GM19239 (cell line): ENCODE measurements at places on chromosomes 12 and 14.
A peak's percentile ranks its signal among the peaks of the same experiment; 100 is the strongest.

- DNase-seq = no peak
Observed at GRCh38 chr14:73455294-73455693, 3.1 kb downstream of the NUMB start.

DNA sequence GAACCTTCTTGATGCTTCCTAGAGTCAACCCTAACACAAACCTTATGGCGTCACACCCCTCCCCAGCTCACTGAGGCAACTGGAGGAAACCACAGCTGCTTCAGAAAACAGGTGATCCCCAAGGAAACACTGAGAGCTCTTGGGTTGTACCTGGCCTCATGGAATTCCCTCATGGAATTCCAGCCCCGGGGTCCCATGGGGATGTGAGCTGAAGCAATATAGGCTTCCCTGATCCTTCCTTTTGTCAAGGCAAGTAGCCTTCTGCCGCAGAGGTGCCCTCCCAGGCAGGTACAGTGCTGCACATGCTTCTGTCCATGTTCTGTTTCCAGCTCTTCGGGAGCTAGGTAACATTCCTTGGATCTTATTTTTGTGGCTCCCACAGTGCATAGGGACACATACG is 47.3 kb downstream of the TSPAN11 start:
- DNase-seq = no peak

DNA sequence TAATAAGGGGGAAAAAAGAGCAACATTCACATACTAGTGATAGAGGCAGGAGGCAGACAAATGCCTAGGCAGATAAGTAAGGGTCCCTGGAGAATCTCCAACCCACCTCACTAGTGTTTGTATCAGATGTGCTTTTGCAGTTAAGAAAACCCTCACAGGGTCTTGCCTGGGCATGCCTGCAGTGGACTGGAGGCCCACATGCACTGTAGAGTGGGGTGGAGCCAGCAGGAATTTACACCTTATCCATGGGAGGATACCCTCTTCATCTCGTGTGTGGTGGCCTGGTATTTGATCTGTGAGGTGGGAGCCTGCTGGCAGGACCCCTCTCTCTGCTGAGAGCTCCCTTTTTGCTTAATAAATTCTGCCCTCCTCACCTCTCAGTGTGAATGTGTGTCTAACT is 238.0 kb upstream of the SLC16A7 start:
- DNase-seq = no peak

GRCh38 chr12:56110571-56110970 is 5.9 kb upstream of the RPL41 start:
- DNase-seq = no peak

DNA sequence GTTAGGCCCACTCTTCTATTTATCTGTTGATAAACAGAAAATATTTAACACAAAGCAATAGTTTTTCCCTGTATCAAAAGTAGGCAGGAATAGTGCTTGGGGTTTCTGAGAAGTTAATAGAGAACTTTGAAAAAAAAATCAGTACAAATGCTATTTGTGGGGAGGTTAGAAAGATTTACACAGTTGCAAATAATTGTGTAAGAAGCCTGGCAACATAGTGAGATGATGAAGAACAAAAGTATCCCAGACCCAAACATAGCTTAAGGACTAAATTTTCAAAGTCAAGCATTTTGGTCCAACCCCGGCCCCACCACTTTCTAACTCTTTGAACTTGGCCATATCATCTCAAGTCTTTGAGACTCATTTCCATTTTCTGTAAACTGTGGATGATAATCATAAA is 687.5 kb upstream of the TMEM132C start:
- DNase-seq = no peak

DNA sequence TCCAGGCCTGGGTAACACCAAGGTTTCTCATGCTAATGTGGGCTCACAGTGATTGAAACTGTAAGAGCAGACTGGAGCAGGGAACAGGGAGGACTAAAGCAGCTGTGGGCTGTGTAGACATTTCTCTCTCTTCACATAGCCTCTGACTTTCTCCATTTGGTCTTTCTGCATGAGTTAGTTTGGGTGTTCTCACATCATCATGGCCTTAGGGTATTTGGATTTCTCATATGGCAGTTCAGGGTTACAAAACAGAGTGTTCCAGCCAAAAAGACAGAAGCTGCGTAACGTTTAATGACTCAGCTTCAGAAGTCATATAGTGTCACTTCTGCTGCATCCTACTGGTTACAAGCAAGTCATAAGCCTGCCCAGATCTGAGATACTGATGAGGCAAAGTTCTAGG is 52.0 kb upstream of the OSBPL8 start:
- DNase-seq = no peak

GRCh38 chr12:10802587-10802986 is at the start of gene TAS2R7:
TAS2R7 (minus strand) TSS chr12:10802627; CDS start chr12:10802570, 57 bp downstream.
- no peak for DNase-seq

DNA sequence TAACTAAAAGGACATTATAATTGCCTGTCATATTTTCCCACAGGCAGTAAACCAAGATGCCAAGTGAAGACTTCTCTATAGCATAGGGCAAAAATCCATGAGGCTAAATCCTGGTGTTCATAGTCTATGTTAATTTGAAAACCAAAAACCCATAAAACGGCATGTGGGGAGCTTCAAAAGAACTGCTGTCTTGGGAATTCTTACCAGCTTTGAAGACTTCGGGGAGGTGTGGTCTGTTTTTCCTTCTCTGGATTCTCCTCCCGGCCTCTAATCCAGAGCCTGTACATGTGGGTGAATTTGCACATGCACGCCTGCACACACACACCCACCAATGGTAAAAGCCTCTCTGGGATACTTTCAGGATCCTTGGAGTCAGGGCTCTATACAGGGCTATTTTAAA is 61.9 kb upstream of the IFNG-AS1 start:
- DNase-seq = no peak

DNA sequence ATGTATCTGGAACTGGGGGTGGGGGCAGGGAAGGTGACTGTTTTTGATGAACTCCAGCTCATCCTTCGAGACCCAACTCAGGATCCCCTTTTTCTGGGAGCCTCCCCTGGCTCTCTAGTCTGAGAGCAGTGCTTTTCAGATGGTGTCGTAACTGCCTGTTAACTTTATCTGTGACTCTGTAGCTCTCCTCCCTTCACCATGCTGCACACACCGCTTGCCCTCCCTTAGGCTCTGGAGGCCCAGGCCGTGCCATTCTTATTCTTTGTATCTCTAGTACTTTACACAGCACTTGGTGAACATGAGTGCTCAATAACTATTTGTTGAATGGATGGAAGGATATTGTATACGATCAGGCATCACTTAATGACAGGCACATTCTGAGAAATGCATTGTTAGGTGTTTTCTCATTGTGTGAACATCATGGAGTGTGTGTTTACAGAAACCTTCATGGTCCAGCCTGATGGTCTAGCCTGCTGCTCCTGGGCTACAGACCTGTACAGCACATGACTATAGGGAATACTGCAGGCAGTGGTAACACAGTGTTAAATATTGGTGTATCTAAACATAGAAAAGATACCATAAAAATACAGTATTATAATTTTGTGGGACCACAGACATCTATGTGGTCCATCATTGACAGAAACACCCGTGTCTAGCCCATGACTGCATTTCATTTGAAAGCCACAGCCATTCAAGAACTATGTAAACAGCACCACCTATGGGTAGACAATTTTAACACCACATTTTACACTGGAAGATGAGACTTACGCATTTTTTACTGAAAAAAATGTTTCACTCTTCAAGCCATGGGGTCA is 91.8 kb downstream of the EML1 start:
- peak; percentile 28 for DNase-seq

DNA sequence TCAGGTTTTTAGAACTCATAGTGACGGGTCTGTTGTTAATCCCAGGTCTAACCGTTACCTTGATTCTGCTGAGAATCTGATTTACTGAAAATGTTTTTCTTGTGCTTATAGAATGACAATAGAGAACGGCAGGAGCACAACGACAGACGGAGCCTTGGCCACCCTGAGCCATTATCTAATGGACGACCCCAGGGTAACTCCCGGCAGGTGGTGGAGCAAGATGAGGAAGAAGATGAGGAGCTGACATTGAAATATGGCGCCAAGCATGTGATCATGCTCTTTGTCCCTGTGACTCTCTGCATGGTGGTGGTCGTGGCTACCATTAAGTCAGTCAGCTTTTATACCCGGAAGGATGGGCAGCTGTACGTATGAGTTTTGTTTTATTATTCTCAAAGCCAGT is 34.4 kb downstream of the PSEN1 start:
- no peak for DNase-seq

DNA sequence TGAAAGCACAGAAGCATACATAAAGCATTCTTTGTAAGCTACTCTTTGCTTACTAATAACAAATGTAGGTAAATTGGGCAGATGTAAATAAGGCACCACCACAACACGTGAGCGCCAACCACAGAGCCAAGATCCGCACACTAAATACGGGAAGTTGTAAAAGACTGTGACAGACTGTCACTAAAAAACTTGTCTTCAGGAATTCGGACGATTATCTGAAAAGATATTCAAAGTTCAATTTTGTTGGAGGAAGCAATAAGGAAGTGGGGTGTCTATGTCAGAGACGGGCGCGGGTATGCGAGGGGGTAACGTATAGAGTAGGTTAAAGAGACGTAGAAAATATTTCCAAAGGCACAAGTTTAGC is 1.5 kb upstream of the HSP90B1 start:
- DNase-seq = no peak

GRCh38 chr12:113386866-113387566 is 16.7 kb downstream of the SDS start:
- DNase-seq = no peak

- no peak for DNase-seq
Observed at GRCh38 chr14:28755198-28755815, 11.3 kb upstream of the FOXG1 start.

DNA sequence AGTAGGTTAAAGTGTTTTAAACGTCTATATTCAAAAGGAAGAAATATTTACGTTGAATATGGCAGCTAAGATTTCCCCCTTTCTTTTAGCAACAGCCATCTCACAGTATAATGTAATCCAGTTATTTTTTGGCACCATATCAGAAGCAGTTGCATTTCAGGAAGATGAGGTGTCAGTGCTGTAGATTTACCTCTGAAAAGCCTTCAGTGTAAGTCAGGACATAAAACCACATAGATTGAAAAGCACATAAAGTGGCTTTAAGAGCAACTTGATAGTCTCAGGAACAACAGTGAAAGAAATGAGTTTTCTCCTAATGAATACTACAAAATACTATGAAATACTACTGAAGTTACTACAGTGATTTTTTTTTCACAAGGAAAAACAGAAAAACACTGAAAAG is 6.9 kb downstream of the MLH3 start:
- no peak for DNase-seq

GRCh38 chr12:92582475-92582874 is 120.3 kb upstream of the PLEKHG7 start:
- no peak for DNase-seq

GRCh38 chr12:115335594-115335993 is 651.6 kb upstream of the TBX3 start:
- no peak for DNase-seq

DNA sequence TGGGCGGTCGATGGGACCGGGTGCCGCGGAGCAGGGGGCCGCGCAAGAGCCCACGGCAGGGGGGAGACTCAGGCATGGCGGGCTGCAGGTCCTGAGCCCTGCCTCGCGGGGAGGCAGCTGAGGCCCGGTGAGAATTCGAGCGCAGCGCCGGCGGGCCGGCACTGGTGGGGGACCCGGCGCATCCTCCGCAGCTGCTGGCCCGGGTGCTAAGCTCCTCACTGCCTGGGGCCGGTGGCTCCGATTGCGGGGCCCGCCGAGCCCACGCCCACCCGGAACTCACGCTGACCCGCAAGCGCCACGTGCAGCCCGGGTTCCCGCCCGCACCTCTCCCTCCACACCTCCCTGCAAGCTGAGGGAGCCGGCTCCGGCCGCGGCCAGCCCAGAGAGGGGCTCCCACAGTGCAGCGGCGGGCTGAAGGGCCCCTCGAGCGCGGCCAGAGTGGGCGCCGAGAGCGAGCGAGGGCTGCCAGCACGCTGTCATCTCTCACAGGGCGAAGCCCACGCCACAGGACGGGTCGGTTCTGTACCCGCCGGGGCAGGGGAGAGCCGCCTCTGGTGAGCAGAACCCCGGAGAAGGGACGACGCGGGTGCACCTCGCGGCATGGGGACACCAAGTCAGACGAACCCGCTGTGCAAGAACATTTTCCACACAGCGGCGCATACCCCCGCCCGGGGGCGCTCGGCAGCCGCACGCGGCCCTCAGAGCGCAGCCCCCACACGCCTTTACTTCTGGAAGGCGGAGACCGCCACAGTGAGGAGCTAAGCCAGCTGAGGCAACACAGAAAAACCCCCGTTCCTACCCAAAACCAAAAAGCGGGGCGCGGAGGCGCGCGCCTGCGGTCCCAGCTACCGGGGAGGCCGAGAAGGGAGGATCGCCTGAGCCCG is 1.2 kb upstream of the SIVA1 start:
- no peak for DNase-seq
